ENCODE measurements at places on chromosomes 11 and 22.

GRCh38 chr11:70059971-70060370 is 18.1 kb upstream of the ANO1 start:
- DNase-seq: no peak

GRCh38 chr22:44051961-44052360 is 27.9 kb downstream of the PARVB start:
- DNase-seq: no peak

DNA sequence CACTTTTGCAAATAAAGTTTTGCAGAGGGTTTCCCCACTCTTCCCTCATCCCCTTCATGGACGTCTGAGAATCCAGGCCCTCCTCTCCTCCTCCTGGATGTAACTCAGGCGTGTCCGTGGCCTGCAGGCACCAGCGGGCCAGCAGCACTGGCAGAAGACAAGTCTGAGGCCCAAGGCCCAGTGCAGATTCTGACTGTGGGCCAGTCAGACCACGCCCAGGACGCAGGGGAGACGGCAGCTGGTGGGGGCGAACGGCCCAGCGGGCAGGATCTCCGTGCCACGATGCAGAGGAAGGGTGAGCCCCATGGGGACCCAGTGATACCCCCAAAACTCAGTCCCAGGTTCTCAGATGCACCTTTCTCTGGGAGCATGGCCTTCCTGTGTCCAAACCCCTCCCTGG is 14.4 kb downstream of the TUB start:
- peak; percentile 17 for DNase-seq

GRCh38 chr22:17866621-17867020 is 92.4 kb upstream of the BID start:
- no peak for DNase-seq

- DNase-seq: no peak
Measured at GRCh38 chr11:88535916-88536547, 198.5 kb upstream of the CTSC start.

DNA sequence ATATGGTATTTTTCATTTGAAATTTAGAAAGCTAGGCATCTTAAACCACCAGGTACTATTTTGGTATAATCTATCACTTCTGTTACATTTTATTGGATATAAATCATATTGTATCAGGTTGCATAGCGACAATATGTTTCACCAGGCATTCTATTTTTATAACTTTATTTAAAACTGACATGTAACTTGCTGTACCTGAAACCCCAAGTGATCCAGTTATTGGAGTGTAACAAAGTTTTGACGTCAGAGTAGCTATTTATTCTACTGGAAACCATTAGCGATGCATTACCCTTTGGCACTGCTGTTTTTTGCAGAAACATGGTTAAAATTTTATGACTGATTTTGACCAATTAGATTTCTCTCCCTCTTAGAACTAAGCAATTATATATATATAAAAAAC is 160.7 kb downstream of the METTL15 start:
- no peak for DNase-seq

All from left cardiac atrium (tissue), 4 donors.